ENCODE measurements at places on chromosomes 12 and 14.
A peak's percentile ranks its signal among the peaks of the same experiment; 100 is the strongest.

GRCh38 chr12:126706300-126706699, 1560.7 kb upstream of the TMEM132C start:
- DNase-seq, result no peak

- no peak for DNase-seq
Observed at GRCh38 chr12:40198601-40199000, 26.2 kb upstream of the LRRK2 start.

DNA sequence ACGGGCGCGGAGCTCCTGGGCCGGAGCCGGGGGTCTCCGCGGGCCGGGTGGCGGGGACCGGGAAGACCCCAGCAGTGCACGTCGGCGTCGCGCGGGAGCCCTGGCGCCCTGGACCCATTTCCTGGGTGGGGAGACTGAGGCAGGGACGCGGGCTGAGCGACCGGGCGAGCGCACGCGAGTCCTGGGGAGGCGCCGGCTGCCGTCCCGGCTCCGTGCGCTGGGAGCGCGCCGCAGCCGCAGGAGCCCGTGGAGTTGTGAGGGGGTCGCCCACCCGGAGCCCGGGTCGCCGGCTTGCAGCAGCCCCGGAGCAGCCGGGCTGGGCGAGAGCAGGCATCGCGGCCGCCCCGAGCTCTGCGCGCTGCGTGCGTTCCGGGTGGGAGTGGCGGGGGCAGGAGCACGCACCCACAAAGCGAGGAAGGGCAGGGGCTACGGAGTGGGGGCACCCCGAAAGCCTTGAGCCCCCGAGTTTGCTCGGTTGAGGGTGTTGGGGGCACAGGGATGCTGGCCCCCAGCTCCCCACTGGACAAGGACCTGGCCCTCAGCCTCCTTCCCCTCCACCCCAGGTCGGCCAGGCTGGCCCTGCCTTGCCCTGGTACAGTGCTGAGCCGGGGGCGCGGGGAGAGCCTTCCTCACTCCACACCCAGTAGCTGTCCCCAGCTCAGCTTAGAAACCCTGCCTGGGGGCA, 620 bp downstream of the MMP17 start:
- DNase-seq, result no peak

DNA sequence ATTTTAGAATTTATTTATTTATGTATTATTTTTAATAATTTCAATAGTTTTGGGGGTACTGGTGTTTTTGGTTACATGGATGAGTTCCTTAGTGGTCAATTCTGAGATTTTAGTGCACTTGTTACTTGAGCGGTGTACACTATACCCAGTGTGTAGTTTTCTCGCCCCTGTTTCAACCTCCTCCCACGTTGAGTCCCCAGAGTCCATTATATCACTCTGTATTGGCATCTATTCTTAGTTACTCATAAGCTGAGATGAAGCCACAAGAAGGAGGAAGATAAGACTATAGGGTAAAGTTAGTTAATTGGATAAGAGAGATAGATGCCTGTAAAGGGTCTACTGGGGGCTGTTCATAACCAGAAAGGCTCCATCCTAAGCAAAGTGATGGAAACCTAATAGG, 4.0 kb downstream of the C1S start:
- no peak for DNase-seq

DNA sequence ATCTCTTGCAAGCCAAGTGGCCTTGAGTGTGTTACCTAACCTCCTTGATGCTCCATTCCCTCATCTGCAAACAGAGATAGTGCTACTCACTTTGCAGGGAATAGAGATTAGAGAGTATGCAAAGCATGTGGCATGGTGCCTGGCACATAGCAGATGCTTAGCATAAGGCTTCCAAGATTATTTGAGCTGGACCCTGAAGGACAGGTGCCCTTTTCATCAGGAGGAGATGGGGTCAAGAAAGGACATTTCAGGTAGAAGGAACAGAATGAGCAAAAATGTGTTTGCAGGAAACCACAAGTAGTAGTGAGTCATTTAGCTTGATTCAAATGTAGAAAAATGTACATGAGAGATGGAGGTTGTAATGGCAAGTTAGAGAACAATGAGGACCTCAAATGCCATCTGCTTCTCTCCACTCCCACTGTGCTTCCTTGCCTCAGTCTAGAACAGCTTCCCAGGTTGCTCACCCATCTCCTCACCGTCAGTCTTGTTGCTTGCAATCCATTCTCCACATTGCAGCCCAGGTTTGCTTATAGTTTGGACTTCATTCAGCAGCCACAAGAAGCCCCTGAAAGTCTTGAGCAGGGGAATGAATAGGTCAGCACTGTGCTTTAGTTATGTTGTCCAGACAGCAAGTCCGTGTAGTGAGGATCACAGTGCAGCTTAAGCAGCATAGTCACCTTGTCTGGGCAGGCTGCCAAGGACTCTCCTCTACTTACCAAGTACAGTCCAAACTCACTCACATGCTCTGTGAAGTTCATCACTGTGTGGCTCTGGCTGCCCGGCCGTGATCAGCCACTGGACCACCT, 536.3 kb upstream of the CCDC196 start:
- peak; percentile 11 for DNase-seq

DNA sequence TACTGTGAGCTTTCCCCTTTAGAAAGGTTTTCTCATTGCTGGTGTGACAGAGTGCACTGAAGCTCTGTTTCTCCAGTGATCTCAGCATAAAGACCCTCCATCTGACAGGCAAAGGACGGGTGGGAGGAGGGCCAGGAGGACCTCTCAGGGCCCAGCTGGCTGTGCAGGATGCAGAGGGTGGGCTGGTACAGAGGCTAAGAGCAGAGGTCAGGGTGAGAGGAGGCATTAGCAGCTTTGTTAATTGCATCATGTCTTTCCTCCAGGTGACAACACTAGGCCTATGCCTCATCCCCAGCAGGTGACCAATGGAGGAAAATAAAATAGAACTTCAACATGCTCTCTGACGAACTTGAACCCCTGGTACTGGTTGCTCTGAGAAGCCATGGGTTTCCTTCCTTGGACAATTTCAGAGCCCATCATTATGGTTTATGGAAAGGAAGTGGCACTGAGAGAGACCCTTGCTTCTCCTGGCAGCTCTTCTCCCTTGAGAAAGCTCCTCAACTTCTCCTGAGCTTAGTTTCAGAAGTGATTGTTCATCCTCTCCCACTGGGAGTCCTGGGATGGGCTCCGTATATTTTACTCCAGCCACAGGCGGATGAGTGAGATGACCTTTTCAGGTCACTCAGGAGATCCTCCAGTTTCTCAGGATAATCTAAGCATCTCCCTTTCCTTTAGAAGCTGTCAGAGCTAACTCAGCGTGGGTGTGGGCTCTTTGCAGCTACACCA, 45.8 kb upstream of the ATP23 start:
- no peak for DNase-seq

- DNase-seq, result peak; percentile 34
Observed at GRCh38 chr12:69739287-69740191, 879 bp downstream of the RAB3IP start.

GRCh38 chr14:102608064-102608446, 15.6 kb downstream of the RCOR1 start:
- no peak for DNase-seq

DNA sequence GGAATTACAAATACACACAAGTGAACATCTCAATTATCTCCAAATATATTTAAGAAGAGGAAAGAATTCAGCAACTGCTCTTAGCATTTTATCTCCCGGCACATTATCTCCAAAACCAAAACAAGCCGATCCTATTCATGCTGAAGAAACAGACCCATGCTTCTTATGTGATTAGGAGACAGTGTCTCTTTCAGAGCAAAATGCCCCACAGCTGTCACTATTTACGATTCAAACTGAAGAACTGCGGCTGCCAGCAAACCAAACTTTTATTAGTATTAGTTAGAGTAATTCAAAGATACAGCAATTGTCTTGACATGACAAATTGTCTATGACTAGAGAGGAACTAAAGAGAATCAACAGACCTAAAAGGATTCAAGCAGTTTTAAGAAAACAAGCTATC, 79.4 kb downstream of the SETD3 start:
- DNase-seq, result no peak

DNA sequence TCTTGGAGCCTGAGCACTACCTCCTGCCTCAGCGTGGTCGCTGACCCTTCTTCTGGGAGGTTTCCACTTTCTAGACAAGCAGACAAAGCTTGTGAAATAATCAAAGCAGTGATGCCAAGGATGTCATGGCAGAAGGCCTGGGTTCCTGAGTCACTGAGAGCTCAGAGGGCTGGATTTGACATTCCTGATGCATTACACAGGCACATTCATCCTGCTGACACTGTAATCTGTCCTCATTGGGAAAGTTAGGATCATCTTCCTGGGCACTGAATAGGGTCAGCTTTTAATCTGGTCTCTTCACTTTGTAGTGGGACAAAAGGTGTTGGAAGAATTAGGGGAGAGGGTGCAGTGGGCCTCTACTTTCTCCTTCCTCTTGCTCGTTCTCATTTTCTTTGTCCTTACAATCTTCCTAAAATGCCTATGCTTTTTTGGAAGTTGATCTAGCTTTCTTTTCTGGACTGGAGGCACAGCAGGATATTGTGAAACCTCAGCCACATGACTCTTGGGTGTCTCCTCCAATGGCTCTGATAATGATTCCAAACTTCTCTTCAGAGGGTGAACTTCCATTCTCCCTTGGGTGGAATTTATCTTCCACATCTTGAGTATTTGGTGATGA, 29.6 kb downstream of the EEA1 start:
- peak; percentile 89 for DNase-seq

- no peak for DNase-seq
Observed at GRCh38 chr14:71165121-71166031, 258.1 kb downstream of the PCNX1 start.

- no peak for DNase-seq
Observed at GRCh38 chr14:77272261-77272660, 1.3 kb upstream of the NGB start.

DNA sequence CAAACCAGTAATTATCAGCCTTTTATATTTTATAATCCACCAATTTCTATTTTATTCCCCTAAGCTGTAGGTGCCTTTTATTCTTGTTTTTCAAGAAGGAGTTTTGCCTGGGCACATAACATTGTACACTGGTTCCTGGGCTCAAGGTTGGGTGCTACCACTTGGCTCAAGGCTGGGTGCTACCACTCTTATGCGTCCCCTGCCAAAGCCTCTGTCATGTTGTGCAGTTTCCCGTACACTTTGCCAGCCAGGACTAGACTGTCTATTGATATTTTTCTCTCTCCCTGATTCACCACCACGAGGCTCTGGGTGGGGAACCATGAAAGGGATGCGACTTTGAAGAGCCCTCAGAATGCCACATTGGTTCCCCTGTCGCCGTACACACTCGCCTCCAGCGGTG, 52.5 kb upstream of the VASH1 start:
- DNase-seq, result no peak

- peak; percentile 44 for DNase-seq
Observed at GRCh38 chr12:48296586-48297282, 54.0 kb downstream of the ZNF641 start.

GRCh38 chr14:35940291-35940690, 114.2 kb downstream of the BRMS1L start:
- no peak for DNase-seq
